ENCODE measurements at places on chromosomes 5 and 9. TPM values are rescaled to one million over a fixed set of nuclear protein-coding genes. Genes with fewer than 3 reads are reported as not detected.

DNA sequence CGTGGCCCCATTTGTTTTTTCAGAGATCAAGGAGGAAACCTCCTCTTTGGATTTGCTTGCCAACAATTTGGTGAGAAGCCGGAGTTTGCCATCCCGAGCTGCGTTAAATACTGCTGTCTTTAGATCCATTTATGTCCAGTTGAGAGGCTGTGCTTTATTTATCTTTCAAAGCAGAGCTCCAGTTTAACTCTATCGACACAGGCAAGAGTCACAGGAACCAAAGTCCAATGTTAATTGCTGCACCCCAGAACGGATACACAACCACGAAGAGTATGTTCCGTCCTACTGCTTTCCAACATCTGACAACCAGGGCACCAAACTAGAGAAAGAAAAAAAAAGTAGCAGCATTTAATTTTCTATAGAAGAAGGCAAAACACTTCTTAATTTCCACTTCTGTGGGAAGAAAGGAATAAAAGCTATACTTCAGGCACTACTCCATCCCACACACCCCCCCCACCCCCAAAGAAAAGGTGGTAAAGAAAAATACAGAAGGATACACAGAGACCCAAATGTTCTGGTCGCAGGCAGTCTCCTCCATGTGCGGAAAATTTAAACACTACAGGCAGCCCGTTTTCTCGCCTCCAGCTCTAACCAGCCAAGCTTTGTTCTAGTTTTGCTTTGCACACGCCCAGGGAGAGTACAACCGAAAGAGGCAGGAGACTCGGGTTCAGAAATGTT is 1.1 kb downstream of the FEM1C start:
- no peak for DNase-seq

DNA sequence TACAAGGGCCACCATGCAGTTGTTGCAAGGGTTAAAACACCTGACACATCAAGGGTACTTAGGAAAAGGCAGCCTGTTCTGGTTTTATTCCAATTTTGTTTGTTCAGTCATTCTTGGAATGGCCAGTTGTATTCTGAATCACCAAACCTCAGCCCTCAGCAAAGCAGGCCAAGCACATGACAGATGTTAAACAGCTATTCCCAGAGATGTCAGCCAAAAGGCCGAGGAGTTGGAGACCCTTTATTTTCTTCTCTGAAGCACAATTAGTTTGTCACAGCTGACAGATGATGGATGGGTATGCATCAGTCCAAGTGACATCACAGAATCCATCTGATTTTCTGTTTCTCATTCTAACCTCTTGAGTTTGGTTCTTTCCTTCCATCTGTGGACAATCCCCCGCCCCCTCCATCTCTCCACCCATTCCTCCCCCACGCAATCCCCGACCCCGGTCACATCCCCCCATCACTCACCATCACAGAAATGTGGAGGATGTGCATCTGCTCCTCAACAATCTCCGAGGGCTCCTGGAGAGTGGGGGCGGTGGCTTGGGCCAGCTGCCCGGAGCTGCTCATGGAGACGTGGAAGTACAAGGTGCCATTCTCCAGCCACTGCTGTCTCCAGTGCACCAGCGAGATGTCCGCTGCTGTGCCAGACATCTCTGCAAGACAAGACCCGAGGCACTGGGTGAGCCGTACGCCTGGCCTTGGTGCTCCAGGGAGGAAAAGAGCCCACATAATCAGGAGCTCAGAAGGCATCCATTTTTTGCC is 123.8 kb downstream of the ASTN2 start:
- no peak for DNase-seq

DNA sequence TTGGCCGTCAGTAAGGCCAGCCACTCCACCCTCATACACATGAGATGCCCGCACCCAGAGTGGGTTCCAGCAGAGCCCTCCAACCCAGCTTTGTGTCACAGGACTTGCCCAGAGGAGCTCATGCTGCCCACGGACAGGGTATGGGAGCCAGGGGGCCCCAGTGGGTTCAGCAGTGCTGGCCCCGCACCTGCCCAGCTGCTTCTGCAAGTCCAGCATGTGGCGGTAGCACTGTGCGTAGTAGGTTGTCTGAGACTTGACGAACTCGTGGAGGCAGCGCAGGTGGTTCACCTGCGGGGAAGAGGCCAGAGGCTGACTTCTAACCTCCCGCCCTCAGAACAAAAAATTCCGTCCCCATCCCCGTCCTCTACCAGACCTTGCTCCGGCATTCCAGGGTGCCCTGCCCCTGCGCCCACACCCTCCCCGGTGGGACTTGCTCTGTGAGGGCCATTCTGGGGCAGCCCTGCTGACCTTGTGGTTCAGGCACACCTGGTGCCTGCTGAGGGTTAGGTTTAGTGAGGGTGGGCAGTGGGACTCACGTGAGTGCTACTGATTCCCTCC is 18.5 kb downstream of the SH3GLB2 start:
- DNase-seq: no peak

DNA sequence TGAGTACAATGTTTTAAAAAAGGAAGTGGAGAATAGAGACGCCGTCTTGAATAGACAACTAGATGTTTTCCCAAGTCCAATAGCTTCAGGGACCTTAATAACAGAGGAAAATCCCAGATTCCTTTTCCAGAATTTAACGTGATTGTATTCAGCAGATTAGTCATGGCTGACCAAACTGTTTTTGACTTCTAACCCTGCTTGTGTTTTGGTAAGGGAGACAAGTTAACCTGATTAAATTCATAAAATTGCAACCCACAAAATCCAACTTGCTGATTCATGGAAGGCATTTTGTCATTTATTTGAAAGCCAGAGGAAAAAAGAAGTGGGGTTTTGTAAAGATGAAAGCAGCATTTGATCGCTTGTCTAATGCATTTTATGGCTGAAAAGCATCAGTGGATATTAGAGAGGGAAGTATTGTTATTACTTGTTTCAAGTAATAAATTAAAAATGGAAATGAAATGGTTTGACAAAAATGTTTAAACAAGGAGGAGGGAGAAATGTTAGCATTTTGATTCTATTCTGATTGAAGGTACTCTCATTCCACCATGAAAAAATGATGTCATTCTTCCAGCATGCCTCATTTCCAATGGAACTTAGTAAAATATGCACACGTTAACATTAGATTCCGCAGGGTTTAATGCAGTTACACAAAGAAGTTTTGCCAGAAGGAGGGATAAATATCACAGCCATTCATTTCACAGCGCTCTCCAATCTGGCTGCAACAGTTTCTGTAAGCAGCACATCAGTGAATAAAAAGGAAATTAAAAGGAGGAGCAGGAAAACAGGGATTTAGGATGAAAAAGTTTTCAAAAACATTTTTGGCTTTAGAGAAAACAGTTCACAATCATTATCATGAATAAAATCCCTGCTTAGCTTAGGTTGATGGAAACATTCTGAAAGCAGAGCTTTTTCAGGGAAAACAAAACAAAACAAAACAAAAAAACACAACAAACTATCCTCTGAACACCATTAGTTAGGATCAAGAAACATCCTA is 314.7 kb downstream of the PRR16 start:
- DNase-seq: no peak

DNA sequence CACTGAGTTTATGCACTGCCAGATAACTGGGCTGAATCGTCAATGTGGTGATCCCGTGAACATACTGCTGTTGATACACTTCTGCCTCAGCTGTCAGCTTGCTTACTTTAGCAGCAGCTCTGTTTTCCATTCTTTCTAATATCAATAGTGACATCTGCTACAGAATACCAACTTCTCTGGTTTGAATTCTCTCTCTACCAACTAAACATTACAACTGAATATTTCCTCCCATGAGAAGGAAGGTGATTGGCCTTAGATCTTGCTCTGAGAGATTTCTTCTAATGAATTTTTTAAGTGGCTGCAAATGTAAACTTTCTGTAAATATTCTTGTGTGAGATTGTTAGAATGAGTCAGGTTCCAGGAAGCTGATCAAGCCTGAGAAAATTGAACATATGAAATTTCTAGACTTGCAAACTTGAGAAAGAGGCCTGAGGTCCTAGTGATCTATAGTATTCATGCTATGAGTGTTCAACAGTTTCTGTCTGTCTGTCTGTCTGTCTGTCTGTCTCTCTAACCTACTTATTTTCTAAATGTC is 205.5 kb upstream of the CDKN2B start:
- DNase-seq: no peak

- peak; percentile 90 for DNase-seq
Observed at GRCh38 chr5:98771382-98772109, 1.9 kb upstream of the RGMB start.

GRCh38 chr9:83620841-83621636 is 1.9 kb upstream of the IDNK start:
- no peak for DNase-seq

- DNase-seq: no peak
Observed at GRCh38 chr5:115379622-115380344, 83.3 kb upstream of the CCDC112 start.

DNA sequence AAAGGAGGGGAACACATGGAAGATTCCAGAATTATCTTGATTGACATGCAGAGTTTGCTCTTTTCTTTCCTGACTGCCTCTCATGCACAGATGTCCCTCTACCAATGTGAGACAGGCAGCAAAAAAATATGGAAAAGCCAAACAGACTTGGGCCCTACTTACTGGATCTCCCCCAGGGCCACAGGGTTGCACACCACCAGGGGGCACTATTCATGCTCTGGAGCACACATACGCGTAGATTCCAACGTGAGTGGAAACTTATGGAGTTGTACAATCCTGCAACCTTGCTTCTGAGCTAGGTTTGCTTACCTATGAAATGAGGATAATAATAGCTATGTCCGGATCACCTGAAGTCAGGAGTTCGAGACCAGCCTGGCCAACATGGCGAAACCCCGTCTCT is 319.5 kb downstream of the ARHGEF28 start:
- no peak for DNase-seq

GRCh38 chr5:62132276-62132675 is 173.7 kb upstream of the KIF2A start:
- DNase-seq: no peak

DNA sequence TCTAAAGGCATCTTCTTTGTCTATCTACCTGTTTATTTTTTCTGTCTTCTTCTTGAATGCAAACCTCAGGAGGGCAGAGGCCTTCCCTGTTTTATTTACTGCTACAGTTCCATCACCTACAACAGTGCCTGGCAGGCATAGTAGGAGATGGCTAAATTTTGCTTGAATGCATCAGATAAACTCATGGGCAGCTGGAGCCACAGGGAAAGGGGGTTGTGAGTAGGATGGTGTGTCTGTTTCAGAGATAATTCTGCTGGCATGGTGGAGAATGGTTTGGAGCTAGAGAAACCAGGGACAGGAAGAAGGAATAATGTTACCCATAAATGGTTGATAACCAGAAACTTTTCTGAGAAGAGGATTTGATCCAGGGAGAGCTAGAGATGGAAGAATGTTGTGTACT is 189.8 kb upstream of the BRINP1 start:
- no peak for DNase-seq

DNA sequence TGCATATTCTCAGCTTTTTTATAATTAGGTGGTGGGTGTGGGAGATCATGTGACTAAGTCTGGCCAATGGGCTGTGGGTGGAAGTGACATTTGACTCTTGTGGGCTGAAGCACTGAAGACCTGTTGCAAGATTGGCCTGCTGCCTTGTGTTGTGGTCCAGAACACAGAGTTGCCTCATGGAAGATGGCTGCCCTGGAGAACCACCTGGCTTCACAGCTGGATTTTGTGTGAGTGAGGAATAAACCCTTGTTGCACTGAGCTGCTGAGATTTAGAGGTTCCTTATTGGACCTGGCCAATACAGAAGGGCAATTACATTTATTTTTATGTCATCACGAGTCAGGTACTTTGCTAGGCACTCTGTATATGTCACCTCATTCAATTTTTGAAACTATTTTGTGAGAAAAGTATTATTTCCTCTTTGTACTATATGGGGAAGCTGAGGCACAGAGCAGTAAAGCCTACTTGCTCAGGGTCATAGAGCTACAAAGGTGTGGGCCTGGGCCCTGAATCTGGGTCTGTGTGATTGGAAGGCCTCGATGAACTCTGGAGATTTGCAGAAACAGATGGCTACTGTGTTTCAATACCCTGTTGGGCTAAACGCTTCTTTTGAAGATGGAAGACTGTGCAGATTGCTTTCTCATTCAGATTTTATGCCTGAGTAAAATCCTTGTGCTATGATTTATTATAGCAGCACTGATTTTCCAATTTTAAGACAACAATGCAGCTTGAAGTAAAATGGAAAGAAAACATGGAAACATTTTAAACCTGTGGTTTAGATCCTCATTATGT is 71.2 kb upstream of the TBC1D2 start:
- DNase-seq: no peak

- DNase-seq: no peak
Observed at GRCh38 chr9:98130576-98131228, 11.7 kb upstream of the TRIM14 start.

- DNase-seq: no peak
Observed at GRCh38 chr5:158487156-158487555, 612.6 kb downstream of the EBF1 start.

DNA sequence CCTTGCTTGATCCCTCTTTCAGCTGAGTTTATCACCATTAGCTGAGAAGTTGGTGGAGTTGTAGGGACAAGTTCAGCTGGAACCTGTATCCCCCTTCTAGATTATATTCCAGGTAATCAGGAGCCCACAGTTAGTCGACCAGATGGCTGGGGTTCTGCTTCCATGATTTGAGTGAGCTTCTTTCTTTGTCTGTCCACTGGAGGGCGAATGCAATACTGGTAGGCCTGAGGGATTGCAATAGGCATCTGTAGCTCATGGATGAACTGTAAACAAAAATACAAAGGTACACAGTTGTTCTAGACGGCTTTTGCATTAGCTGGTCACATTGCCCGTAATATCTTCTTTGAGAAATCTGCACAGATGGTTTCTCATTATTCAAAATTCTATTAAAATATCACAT is 88.9 kb downstream of the PCSK5 start:
- no peak for DNase-seq

GRCh38 chr5:170752257-170753215 is 31.0 kb upstream of the GABRP start:
- DNase-seq: no peak

GRCh38 chr9:31140316-31140715 is 1244.1 kb upstream of the ACO1 start:
- no peak for DNase-seq

GRCh38 chr9:128408963-128409431 is 11.7 kb upstream of the CERCAM start:
- DNase-seq: no peak

- DNase-seq: no peak
Observed at GRCh38 chr5:448061-448765, 5.2 kb downstream of the EXOC3 start.

GRCh38 chr9:128987805-128988204 is 40.3 kb downstream of the NUP188 start:
- no peak for DNase-seq

GRCh38 chr5:84382363-84383295 is 2.1 kb downstream of the EDIL3 start:
- DNase-seq: no peak

HAUS6 gene
- 16.8 TPM for polyA plus RNA-seq

RPL7A gene
- polyA plus RNA-seq: 2,507 TPM

EQTN gene
- not detected for polyA plus RNA-seq

XPA gene
- polyA plus RNA-seq: 37.2 TPM

SYNPO gene
- 102 TPM for polyA plus RNA-seq

TSSK1B gene
- not detected for polyA plus RNA-seq

SH2D3C gene
- 13.8 TPM for polyA plus RNA-seq

UBE2B gene
- 137 TPM for polyA plus RNA-seq

ADAM19 gene
- polyA plus RNA-seq: 8.3 TPM

IRX4 gene
- polyA plus RNA-seq: 0.40 TPM

PDZD2 gene
- polyA plus RNA-seq: 17.8 TPM

PCDHAC2 gene
- polyA plus RNA-seq: 0.62 TPM

All from left renal cortex interstitium (tissue), 4 donors.